Epithelial cell of proximal tubule (primary cell): ENCODE measurements at places on chromosomes 11 and 22. TPM values are rescaled to one million over a fixed set of nuclear protein-coding genes. Genes with fewer than 3 reads are reported as not detected.

PNPLA5 gene
- not detected in 2 replicates for total RNA-seq

SIK2 gene
- 7.1 and 8.1 TPM in 2 replicates for total RNA-seq

SNX32 gene
- total RNA-seq: 2.1 TPM in 1 of 2 replicates, not detected in the other

MTFP1 gene
- 79.7 and 115 TPM in 2 replicates for total RNA-seq

TSGA10IP gene
- total RNA-seq: not detected in 2 replicates

ARHGAP1 gene
- total RNA-seq: 29.1 and 33.9 TPM in 2 replicates

TRIM49D1 gene
- not detected in 2 replicates for total RNA-seq

PATE4 gene
- not detected in 2 replicates for total RNA-seq

TNNT3 gene
- not detected in 2 replicates for total RNA-seq

UNC93B1 gene
- total RNA-seq: 16.3 and 37.4 TPM in 2 replicates
